ENCODE measurements at places on chromosomes 11 and 22. TPM values are rescaled to one million over a fixed set of nuclear protein-coding genes. Genes with fewer than 3 reads are reported as not detected.

The ALDH3B1 gene
- total RNA-seq = 124 TPM

The SSTR3 gene
- not detected for total RNA-seq

The SCT gene
- total RNA-seq = not detected

The PGM2L1 gene
- 10.4 TPM for total RNA-seq

The BTBD18 gene
- total RNA-seq = not detected

The HEPACAM gene
- total RNA-seq = not detected

The SCGB1A1 gene
- not detected for total RNA-seq

The GPHA2 gene
- total RNA-seq = not detected

The C11orf42 gene
- not detected for total RNA-seq

The KMT5B gene
- 22.4 TPM for total RNA-seq

The DEUP1 gene
- total RNA-seq = not detected

The ACTN3 gene
- total RNA-seq = not detected

Measured in A549 treated with GW870086 at 1 μM for 4 hours (cell line).